ENCODE measurements at places on chromosomes 1 and 21.

DNA sequence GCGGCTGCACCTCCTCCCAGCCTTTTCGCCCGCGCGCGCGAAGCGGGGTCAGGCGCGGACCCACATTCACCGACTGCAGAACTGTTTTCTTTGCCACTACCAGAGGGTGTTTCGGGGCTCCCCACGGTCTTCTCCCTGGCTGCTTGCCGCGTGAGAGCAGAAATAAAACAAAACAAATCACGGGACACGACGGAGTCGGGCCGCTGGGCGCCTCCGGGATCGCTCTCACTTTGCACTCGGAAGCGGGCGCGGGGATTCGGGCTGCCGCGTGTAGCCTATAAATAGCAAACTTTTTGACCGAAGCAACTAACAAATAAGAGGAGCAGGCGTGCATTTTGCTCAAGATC is 412.3 kb upstream of the ESRRG start:
- DNase-seq, result no peak

GRCh38 chr21:38139380-38140168 is 117.2 kb upstream of the KCNJ15 start:
- DNase-seq, result no peak

- no peak for DNase-seq
Measured at GRCh38 chr21:25581582-25581981, 25.7 kb downstream of the MRPL39 start.

GRCh38 chr1:193299038-193299437 is 112.6 kb upstream of the B3GALT2 start:
- no peak for DNase-seq

DNA sequence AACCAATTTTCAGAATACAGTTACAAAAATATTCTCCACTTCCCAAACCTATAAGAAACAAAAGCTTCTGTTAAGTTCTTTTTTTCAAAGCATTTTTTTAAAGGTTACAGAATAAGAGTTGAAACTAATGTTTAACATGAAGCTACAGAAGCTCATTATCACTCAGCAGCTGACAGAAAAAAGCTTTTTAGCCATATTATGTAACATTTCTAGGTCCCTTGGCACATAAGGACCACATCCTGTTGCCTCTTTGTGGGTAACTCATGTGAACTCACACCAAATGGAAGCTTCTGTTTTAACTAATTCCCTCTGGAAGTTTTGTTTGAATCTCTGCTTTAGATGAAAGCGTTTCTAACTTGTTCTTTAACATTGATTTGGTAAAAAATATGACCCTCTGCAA is 242.5 kb upstream of the TMPRSS15 start:
- no peak for DNase-seq

- DNase-seq, result no peak
Measured at GRCh38 chr1:71001624-71002023, 46.0 kb downstream of the PTGER3 start.

- no peak for DNase-seq
Measured at GRCh38 chr1:117599286-117600221, 6.3 kb upstream of the TENT5C start.

DNA sequence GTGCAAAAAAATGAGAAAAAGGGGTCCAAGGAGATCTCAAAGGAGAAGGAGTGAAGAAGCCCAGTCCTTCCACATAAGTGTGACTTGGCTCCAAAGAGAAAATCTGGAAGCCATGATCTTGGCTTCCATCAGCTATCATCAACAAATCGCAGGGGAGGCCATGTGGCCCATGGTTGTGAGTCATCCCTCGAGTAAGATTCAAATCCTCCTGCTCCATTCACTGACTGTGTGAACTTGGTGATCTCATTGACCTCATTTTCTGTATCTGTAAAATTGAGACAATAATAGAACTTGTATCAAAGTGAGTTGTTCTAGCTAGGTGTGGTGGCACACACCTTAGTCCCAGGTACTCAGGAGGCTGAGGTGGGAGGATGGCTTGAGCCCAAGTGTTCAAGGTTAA is 79.1 kb upstream of the OLIG2 start:
- DNase-seq, result no peak

GRCh38 chr1:15696956-15697521 is 12.9 kb downstream of the PLEKHM2 start:
- no peak for DNase-seq

DNA sequence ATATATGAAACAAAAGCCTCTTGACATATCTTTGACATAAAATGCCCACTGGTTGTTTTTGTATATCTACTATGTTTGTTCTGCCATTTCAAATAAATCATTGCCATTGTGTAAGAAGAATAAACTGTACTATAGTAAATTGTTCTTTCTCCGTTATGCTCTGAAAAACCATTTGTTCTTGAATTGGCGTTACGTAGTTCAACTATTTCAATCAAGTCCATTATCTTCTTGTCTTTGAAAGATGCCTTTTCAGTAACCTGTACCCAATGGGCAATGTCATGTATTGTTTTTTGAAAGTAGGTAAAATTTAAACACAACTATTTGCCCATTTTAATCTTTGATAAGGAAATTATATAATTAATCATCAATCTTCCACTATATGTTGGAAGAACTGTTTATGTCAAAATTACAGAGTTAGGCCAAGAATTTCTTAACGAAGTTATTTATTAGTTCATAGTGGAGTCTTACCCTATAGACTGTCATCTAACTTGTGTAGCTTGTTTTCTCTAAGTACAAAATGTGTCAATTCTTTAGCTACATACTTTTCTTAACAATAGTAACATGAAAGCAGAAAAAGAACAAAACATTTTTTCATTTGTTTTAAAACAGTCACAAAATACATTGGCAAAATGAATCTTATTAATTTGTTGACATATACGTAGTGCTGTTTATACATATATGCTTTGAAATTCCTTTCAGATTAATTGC is 294.8 kb downstream of the PTPRC start:
- no peak for DNase-seq

- no peak for DNase-seq
Measured at GRCh38 chr1:198846556-198846955, 207.7 kb downstream of the PTPRC start.

GRCh38 chr1:184890539-184890973 is 83.8 kb downstream of the NIBAN1 start:
- no peak for DNase-seq

DNA sequence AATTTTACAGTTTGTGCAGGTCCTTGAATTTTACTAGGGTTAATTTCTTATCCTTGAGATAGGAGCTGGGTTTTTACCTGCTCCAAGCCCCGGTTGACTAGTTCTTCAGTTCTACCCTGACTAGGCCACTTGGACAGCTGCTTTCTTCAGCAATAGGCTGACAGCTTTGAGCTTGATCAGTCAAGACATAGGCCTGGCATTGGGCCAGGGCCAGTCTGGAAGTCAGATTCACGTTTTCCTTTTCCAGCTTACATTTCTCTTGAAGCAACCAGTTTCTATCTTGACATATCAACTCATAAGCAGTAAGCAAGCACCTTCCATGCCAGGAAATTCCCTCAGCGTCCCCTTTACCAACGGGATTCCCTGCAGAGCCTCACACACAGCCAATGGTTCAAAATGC is 63.7 kb upstream of the AJAP1 start:
- no peak for DNase-seq

DNA sequence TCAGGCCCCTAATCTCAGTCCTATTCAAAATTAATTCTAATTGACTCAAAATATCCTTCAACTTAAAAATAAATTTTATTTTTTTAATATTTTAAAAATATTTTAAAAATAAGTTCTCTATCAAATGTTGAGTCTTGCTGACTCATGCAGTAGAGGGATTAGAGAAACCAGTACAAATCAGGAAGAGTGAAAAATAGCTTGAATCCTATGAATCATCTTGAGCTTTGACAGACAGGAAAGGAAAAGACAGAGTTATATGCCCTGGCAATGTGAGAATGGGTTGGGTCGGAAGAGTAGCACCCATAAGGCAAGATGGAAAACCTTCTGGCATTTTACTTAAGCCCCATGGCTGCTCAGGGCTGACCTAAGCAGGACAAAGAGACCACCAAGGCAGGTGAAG is 346.6 kb upstream of the RUNX1 start:
- no peak for DNase-seq

DNA sequence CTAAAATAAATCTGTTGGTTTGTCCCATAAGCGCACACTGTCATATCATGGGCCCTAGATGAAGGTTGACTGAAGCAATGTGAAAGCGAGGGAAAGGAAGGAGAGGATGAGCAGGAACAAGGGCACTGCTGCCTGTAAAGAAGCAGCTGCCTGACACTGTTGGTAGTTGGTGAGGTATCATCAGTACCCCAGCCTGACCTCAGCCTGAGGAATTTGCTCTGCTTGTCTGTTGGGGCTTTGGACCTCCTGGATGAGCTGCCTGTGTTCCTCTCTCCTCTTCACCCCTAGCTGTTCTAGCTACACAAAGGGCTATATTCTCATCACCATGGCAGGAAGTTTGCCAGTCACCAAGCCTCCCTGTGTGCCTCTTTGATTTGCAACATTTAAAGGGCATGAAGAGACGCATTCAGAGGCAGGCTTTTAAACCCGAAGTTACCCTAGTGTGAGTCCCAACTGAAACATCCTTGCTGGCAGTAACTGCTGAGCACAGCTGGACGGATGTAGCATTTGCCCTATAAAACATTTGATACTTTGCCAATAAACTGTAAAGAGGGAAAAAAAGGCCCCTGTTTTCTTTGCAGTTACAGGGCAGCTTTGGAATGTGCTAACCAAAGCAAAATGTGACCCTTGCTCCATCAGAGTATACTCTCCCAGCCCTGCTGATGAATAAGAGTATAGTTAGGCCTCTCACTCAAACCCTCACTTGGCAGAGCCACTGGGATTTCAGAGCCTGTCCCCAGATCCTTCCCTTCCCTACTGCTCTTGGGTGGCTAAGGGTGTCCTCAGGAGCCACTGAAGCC is 22.2 kb upstream of the SPATA6 start:
- DNase-seq, result no peak

GRCh38 chr1:109314795-109315194 is 8.0 kb upstream of the MYBPHL start:
- no peak for DNase-seq

- no peak for DNase-seq
Measured at GRCh38 chr1:218347723-218348627, 2.8 kb downstream of the TGFB2 start.

DNA sequence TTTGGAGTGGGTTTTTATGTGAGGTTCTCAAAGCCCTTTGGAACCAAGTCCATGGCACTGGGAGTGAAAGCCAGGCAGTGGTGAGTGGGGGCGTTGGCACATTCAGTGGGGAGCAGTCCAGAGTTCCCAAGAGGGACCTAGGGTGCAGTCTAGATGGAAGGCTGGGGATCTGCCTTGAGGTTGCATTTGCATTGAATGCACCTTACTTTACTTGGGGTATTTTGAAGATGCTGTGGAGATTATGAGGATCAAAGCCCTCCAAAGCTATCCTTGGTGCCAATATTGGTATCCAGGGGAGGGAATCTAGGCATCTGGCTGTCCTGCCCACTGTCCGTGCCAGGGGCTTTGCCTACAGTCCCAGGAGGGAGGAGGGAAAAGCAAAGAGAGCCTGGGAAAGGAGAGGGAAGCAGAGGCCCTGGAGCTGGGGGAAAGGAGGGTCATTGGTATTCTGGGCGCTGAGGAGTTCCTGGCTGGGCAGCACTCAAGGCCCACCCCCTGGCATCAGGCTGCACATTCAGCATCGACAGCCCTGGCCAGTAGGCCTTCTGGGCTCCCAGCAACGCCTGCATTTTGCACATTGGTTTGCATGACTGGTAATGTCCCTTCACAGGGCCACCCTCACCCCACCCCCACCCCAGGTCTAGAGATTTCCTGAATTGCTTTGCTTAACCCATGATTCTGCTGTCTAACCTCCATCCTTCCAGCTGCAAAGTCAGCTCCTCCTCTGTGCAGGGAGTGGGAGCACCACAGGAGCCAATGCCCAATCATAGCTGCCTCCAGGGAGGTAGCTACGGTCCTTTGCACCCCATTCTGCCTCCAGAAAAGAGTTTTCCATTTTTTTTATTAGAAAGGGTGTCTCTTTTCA is 843 bp upstream of the BCAN start:
- DNase-seq, result no peak

Data from stimulated activated CD4-positive, alpha-beta T cell treated with anti-CD3 and anti-CD28 coated beads, Interleukin-1b, Interleukin-23, amount 100 ng/mL, for 24 hours (primary cell).